Skin of body (tissue), 3 donors: ENCODE measurements at places on chromosomes 2 and 18.

DNA sequence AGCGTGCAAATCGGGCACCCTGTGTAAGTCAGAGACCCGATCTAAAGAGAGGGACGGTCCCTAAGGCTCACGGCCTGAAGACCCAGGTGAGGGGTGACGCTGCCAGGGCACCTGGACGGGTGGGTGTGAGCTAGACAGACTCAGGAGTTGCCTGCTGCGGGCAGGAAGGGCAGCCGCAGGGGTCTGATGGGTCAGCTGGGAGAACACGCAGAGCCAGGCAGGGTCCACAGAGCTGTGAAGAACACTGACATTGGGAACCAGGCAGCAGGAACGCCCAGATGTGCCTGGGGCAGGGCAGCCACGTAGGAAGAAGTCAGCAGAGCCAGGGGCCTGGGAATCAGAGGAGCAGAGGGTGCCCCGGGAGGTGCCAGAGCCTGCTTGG is 25.9 kb downstream of the HDAC4 start:
- DNase-seq = no peak

- no peak for DNase-seq
These were observed 54.1 kb upstream of the ACYP2 start for GRCh38 chr2:54061272-54061671.

DNA sequence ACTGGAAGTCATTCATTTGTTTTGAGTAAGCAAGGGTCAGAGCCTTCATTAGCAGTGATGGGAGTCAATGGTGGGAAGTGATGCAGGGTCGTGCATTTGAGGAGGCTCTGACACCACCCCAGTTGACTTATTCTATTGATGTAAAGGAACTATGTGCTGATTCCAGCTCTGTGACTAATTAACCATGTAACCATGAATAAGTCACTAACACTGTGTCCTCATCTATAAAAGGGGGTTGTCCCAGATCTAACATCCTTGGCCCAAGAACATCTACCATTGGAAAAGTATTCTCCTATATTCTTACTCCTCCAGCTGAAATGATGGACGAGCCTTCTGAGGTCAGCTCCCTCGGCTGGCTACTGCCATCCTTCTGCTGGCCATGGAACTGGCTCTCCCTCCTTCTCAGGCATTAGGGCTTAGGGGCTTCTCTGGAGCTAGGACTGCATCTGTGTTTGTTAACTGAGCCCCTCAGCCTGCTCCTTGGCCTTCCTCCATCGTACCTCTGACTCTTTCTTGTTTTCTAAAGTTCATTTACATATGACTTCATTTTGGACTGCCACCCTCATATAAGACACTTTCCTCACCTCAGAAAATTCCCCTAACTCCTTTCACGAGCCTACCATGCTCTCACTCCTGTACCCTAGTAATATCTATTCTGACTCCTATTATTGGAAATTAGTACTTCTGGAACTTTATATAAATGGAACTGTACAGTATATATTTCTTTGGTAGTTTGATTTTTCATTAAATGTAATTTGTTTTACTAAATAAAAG is 115.5 kb downstream of the KCTD1 start:
- DNase-seq = no peak

DNA sequence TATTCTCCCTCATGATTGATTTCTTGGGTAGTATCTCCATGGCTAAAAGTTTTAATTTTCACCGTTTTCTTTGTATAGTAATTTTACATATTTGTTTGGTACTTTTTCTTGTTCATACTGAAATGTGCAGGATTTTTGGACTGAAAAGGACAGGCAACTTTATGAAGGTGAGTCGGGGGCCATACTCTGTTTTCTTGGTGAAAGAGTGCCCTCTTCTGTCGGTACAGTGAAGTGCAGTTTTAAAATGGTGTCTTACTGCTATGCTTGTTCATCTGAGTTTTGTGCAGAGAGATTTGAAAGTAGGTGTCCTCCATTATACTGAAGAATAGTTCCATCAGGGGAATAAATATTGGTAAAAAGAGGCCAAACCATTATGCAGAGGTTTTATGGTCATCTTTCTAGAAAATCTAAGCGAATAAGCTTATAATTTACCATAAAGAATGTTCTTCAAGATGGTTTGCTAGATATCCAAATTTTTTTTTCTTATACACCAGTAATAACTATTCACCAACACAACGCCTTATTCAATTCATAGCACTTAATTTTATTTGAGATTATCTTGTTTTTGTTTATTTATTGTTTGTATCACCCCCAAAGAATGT is 8.7 kb upstream of the SERPINB13 start:
- peak; percentile 7 for DNase-seq

- DNase-seq = no peak
These were observed at the start of gene ESPNL for GRCh38 chr2:238100049-238100820. ESPNL (plus strand) TSS chr2:238100340; CDS start chr2:238100420, 80 bp downstream.

DNA sequence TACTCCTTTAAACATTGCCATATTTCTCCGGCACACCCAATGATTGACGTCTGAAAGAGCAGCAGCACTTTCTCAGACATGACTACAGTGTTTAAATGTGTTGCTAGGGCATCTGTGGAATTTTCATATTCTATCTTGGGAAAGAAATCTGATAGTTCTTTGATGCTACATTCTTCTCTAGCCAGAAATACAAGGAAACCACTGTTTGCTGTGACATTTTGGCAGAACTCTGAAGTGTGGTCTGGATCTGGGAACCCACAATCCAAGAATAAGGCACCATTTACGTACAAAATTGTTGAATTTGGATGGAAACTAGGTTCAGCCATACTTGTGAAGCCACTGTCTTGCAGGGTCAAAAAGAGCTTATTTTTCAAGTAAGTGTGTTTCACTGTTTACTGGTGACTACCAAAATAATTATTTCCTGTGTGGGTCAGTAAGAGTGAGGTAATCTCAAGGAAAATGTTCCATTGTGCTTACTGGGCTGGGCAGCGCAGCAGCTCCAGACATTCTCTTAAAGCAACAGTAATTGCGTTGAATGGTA is 21.3 kb upstream of the CD28 start:
- DNase-seq = peak; percentile 72

DNA sequence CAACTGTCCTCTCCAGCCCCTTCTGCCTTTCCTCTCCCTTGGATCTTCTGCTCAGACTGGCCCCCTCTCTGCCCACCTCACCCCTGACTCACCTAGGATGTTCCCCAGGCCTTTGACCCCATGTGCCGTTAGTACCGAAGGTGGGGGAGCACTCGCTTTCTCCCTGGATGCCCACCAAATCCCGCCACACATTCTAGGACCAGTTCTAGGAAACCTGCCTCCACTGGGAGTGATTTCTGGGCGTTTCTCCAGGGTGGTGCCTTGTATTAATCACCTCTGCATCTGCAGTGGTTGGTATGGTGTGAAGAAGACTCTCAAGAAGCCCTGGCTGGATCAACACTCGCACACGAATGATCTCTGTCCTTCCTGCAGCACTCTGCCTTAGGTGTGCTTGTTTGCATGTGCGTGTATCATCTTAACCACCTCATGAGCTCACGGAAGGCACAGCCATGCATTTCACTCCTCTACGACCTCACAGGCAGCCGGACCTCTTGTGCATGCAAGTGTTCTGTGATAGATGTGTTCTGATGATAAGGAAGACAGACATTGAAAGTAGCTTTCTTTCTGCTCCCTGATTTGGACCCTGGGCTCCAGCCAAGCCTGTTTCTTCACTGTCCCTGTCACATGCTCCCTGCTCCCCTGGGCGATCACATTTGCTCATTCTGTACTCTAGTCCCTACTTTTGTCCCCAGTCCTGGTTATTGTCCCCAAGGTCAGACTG is 69.4 kb downstream of the LIPG start:
- DNase-seq = no peak

GRCh38 chr2:5937321-5937720 is 245.1 kb downstream of the SOX11 start:
- DNase-seq = no peak

- DNase-seq = peak; percentile 80
These were observed 623.0 kb downstream of the NRXN1 start for GRCh38 chr2:50408936-50409335.

DNA sequence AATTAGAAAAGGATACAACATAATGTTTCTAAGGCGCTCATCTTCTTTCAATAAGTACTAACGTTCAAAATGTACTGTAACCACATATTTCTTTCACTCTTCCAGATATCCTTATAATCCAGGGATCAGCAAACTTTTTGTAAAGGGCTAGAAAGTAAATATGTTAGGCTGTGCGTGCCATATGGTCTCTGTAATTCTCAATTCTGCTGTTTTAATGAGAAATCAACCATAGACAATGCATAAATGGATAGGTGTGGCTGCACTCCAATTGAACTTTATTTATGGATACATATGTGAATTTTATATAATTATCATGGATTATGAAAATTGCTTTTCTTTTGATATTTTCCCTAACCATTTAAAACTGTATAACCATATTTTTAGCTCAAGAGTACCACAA is 459.4 kb downstream of the EPHA4 start:
- no peak for DNase-seq

DNA sequence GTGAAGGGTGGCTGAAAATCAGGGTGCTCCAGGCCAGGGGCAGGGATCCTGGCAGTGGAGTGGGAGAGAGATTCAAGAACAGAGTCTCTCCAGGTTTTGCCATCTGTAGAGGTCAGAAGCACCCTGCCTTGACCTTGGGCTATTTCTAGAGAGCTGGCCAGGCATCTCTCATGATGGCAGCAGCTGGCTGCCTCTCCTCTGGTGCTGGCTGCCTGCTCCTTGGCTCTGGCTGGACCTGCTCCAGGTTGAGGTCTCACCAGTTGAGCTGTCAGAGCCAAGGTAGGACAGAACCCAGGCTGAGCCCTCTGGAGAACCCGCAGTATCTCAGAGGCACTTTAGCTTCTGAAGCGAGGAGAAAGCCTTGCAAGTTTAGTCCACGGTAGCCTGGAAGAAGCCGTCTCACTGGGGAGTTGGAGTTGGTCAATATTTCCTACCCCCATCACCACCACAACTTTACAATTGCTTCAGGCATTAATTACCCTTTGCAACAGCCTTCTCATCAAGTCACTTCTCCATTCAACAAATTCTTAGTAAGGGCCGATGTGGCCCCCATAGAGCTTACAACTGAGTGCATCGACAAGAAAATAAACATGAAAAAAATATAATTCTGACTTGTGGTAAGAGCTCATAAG is 25.6 kb downstream of the GNLY start:
- DNase-seq = no peak

DNA sequence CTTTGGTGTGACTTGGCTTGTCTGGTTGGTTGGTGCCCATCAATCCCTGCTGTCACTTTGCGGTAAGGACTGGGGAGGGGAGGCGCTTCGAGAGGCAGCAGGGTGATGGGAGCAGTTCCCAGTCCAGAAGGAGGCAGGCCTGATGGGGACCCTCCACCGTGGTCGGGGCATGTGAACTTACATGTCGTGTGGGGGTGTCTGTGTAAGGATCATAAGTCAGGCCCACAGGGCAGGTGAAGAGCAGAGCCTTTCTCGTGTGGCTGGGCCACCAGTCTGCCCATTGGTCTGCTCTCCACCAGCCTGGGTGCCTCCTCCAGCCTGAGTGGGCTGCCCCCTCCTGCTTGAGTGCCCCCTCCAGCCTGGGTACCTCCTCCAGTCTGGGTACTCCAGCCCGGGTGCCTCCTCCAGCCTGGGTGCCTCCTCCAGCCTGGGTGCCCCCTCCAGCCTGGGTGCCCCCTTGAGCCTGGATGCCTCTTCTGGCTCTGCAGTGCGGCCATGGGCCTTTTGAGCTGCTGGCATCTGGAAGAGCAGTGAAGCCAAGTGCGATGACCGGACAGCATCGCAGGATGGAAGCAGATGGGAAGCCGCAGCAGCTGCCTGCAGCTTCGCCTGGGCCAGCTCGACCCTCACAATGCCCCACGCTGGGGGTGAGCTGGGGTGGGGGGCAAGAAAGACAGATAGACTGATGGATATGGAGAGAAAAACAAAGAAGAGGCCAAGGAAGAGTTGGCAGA is 25.0 kb downstream of the ATOH8 start:
- DNase-seq = no peak

DNA sequence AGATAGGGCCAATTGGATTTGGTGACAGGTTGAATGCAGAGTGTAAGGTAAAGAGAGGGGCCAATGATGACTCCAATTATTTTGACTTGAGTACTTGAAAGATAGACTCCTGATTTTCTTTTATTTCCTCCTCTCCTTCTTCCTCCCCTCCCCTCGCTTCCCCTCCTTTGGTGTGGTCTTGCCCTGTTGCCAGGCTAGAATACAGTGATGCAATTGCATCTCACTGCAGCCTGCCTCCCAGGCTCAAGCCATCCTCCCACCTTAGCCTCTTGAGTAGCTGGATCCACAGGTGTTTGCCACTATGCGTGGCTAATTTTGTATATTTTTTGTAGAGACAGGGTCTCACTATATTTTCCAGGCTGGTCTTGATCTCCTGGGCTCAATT is 2.3 kb downstream of the DGUOK start:
- no peak for DNase-seq

DNA sequence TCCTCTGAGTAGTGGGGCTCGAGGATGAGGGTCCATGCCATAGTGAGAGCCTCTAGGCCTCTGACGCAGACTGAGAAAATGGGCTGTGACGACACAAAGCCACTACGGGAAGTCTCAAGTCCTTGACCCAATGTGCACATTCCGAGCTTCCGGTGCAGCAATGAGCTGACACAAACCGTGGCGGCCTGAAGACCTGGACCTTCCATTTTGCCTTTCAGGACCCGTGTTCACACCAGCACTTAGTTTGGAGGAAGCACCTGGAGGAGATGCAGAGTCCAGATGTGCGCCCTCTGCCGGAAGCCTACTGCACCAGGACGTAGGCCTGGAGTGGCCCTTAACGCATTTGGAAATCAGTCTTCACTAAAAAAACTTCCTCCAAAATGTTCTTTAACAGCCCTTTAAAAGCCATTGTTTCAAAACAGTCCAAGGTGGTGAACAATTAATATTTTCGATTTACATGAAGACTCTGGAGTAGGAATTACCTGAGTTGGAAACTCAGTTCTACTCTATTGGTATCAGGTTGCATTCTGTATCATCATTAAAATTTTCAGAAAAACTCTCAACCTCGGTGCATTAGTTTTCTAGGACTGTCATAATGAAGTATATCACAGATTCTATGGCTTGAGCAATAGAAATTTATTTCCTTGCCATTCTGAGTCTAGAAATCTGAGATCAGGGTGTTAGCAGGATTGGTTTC is 33.9 kb downstream of the BMP10 start:
- no peak for DNase-seq

DNA sequence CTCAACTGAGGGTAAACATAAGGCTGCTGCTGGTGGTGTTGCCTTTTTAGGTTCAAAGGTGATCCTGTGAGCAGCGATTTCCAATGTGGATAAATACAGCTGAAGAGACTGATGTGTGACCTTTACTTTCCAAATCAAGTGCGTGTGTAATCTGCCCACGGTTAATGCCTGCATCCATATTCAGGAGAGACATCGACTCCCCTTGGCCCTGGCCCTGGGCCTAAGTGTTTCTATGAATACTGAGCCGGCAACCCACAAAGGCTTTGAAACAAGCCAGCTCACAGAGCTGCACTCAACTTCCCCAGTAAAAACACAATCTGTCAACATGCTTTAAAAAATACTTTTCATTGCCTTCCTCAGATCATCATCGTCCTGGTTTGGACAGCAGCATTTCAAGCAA is 1026.6 kb downstream of the TMEM182 start:
- no peak for DNase-seq

- DNase-seq = no peak
These were observed 21.6 kb downstream of the TSN start for GRCh38 chr2:121776885-121777698.
